ENCODE measurements at places on chromosomes 5 and 9.

DNA sequence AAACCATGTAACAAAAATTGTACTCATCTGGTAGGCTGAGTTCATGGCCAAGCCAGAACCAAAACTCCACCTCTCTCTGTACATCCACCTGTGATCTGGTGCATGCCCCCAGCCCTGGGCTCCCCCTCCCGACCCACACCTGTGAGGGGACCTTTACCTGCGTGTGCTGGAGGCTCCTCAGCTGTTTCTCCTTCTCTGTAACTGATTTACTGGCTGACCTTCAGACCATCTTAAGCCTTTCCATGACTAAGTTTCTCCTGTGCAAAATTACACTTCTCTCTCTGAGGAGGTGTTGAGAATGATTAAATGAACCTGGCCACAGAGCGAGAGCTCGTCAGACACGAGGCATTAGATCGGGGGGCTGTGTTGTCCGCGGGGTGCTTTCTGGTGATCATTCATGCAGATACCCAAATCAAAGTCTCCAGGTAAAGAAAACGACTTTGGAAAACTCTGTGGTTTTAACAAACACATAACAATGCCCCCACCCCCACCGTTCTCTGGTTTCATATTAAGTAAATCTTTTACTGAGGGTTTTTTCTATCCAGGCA lies 136.4 kb downstream of the SEMA5A start:
- no peak for DNase-seq

DNA sequence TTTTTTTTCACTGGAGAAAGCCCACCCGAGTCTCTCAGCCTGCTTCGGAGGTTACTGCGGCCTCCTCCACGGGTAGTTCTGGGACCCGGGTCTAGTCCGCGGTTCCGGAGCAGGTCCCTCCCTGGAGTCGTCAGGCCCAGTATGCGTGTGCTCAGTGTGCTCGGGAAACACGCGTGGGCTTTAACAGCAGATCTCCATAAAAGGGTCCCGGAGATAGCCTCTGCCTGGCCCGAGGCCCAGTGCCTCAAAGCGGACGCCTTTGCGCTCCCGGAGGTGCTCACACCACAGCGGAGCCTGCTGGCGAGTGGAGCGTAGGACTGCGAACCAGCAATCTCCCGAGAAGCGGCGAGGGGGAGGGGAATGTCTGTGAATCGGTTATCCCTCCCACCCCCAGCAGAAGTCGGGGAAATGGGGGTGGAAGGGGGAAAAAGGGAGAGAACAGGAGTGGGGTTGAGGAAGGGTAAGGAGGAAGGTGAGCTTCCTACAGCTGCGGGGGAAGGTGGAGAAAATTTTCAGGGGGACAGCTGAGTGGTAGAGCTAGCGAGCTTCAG lies 28.7 kb downstream of the CDKN2A start:
- DNase-seq: peak; percentile 55

DNA sequence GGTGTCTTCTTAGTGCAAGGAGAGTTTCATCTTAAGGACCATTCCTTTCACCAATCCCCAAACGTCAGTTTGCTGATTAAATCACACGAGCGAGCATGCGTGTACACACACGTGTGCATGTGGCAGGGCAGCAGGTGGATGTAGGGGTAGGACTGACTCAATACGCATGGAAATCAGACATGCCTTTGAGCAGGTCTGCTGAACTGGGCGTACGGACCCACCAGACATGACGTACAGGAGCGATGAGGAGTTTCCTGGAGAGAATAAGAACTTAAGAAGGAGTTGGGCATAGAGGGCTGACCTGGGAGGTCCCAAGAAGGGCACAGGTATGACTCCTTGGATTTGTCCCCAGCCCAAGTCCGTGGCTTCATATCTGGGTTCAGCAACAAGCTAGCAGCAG lies 170.0 kb downstream of the FGF18 start:
- DNase-seq: no peak

DNA sequence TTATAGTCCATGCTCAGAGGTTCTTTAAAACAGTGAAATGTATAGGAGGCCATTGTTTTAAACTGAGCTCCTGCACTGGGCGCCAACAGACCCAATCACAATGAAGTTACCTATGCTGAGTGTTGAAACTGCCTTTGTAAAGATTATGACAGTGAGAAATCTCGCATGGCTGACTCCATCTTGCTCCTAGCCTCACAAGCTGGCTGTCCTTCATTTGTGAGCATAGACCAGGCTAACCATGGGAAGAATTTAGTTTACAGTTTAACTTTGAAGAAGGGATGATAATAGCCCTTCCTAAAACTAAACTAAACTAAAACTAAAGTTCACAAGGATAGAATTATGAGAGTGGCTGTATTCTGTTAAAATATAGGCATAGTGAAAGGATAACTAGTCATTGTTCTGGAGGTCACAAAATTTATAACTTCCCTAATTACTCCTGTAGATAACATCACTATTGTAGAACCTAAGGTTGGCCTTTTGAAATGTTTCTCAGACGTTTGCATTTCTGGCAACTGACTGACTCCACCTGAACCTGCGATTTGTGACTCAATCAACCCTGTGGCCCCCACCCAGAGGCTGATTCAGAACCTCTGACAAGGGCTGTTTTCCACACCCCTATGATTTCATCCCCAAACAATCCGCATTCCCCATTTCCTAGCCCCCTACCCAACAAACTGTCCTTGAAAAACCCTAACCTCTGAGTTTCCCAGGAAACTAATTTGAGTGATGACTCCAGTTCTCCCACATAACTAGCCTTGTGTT lies 59.1 kb downstream of the HMHB1 start:
- no peak for DNase-seq

DNA sequence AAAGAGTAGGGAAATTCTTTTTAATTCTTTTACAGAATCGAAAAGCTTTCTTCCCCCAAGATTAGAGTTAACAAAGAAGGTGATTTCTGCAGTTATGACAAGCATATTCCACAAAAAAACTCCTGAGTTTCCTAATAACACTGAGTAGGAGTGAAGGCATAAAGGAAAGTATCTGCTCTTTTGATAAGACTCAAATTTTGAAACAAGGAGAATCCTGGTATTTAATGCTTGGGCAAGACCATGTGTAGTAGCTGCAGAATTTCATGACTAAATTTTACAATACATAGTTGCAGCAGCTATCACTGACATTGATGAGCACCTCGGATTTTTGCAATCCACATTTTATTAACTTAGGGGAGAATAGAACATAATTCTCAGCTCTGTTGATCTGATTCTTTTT lies 92.6 kb downstream of the MARCHF3 start:
- no peak for DNase-seq

DNA sequence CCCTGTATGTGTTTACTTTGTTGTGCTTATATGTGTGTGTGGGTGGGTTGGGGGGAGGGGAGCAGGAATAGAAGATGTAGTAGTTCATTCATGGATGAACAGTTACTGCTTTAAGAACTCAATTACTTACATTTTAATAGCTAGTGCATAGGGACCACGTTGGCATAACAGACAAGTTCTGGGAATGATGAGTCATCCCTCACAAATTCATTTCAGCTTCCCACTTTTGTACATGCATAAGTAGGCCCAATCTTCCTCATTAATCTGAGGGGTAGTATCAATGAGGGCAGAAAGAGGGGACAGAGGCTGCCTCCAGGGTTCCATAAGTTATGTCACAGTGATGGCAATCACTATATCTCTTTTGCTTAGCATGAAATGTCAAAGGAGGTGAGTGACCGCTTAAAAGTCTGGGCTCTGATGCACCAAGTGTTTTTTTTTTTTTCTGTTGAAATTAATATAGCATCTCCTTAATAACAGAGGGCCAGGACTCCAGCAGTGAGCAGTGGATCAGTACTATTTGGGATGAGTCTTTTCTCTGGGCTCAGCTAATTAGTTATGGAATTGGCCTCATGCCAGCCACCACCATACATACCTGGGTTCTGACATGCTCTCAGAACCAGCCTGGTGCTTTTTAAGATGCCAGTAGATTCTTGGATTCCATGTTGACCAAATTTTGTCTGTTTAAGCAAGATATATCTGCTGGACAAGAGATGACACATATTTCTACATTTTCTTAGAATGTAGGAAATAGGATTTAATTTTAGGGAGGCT lies 37.1 kb downstream of the PRDM6 start:
- no peak for DNase-seq

- DNase-seq: no peak
These were observed 653.8 kb downstream of the ELAVL2 start for GRCh38 chr9:23172206-23172605.

- DNase-seq: no peak
These were observed 7.3 kb downstream of the GRK6 start for GRCh38 chr5:177433658-177434217.

DNA sequence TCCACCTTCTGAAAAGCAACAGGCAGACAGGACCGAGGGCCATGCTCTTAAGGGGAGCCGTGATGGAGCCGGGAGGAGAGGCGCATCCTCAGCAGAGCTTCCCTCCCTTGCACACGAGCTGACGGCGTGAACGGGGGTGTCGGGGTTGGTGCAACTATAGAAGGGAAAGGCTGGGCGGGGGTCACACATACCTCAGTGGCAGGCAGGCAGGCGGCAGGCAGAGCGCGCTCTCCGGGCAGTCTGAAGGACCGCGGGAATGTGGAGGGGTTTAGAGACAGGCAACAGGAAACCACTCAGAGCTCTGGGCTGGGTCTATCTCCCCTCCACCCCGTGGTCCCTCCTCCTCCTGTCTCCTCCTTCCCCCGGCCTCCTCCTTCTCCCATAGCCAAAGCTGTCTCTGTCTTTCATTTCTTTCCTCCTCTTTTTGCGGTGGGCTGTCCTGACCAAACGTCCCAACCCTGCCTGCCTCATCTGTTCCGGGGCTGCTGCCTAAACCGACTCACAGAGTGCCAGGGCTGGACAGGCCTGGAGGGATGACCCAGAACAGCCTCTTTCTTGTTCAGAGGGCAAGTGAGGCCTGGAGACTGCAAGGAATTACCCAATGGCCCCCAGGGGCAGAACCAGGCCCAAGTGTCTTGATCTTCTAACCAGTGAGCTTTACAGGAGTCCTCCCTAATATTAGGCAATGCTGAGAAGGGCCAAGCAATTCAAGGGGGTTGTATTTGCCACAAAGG lies at the start of gene SPARC:
TSS of gene SPARC (minus strand) at position 242 of the 734 bp plus-strand sequence. CDS start 10,727 bp downstream, outside the sequence.
- no peak for DNase-seq

GRCh38 chr9:87465816-87466215 lies 31.9 kb upstream of the DAPK1 start:
- no peak for DNase-seq

GRCh38 chr5:165780901-165781300 lies 2275.5 kb downstream of the MAT2B start:
- DNase-seq: no peak

DNA sequence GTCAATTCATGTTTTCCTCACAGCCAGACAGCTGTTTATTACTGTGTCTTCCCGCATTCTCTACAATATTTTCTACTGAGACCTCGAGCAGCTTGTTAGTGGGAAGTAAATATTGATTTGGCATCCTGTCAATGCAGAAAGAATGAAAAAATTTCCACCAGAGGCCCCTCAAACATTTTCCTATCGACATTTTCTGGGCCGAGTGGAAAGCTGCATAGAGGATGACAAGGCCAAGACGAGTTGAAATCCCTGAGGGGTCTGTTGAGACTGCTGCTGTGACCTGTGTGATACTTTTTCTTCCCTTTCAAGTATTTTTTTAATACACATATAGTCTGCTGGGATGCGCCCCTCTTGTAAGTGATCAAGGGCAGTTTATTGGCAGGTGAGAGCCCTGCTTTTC lies 91.4 kb upstream of the SH3GL2 start:
- DNase-seq: no peak

- DNase-seq: no peak
These were observed 8.0 kb downstream of the SAPCD2 start for GRCh38 chr9:137062384-137062783.

GRCh38 chr9:136563646-136564325 lies 17.9 kb upstream of the NOTCH1 start:
- DNase-seq: no peak

DNA sequence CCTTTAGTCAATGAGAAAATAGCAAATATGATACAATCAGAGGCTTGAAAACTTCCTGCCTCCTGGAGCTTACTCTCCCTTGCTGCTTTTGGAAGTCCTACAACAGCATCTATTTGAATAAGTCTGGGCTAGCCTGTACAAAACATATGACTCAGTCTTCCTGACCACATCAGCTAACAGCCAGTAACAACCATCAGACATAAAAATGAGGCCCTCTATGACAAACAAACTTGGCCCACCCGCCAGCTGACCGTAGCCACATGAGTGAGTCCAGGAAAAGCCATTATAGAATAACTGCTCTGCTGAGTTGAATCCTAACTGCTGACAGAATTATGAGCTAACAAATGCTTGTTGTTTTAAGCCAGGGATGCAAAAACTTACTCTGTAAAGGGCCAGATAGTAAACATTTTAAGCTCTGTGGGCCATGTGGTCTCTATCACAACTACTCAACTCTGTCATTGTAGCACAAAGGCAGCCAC lies 347.6 kb downstream of the PTPRD start:
- DNase-seq: no peak

GRCh38 chr5:127555826-127556225 lies 38.4 kb downstream of the PRRC1 start:
- no peak for DNase-seq

DNA sequence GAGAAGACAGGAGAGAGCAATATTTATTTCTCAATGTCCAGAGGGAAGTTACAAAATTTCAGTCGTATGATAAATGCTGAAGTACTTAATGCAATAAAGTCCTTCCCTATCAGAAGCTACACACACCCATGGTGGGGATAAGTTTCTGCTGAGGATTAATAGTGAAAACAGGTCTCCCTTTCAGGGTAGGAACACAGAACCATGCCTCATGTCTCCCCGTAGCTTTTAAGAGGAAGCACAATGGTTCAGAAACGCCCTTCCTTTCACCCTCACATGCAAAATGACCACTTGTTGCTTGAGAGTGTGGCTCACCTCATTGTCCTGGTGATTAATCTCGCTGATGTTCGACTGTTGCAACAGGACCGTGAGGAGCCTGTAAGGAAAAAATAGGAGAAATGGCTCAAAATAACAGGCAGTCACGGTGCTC lies 73.6 kb downstream of the ANKRD55 start:
- no peak for DNase-seq

- DNase-seq: no peak
These were observed 9.1 kb upstream of the ADAM19 start for GRCh38 chr5:157584628-157585027.

- DNase-seq: no peak
These were observed 74.7 kb downstream of the KIF24 start for GRCh38 chr9:34254141-34254913.

DNA sequence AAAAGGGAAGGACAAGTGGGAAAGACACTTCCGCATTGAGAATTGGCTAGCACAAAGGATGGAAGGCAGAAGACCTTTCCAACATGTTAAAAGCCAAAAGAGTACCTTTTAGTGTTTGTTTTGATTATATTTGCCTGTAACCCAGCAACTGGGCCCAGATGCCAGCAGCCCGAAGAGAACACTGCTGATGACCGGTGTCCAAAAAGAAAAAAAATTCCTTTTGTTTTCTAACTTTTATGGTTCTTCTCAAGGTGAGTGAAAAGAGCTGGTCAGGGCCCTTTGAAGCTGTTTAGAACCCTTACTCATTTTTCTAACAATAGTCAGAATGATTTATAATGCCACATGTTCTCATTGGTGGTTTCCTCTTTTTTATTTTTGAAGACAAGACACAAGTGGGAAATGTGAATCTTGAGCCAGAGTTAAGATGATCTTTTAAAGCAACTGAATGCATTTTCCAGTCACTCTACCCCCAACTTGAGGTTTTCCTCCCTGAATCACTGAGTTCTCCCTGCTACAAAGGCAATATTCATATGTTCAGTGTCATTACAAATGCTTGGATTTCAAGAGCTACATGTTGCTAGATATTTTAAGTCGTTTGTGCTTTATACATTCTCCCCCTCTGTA lies 32.3 kb upstream of the ZNF462 start:
- no peak for DNase-seq

Data from stimulated activated naive CD8-positive, alpha-beta T cell treated with anti-CD3 and anti-CD28 coated beads, Interleukin-15, amount 100 ng/mL, for 72 hours (primary cell).